ENCODE measurements at places on chromosomes 3 and 15.

DNA sequence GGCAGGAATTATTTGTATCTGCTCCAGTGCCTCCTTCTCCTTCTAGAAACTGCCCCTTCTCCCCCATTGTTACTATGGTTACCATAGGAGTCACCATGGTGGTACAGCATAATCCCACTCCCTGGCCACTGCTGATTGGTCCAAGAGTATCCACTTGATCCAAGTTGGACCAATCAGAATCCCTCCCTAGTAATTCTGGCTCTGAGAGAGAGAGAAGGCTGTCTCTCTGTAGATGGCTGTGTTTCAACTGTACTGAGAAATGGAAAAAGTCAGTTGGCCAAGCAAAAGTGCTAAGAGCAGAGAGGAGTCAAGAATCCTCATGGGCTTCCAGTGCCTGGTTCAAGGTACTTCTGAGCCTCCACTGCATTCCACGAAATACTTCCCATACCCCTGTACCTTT, 120.6 kb upstream of the SPATA12 start:
- DNase-seq = no peak

- no peak for DNase-seq
Measured at GRCh38 chr3:183827809-183828537, 2.6 kb upstream of the MAP6D1 start.

GRCh38 chr3:177199206-177199760, 2.0 kb upstream of the TBL1XR1 start:
- no peak for DNase-seq

DNA sequence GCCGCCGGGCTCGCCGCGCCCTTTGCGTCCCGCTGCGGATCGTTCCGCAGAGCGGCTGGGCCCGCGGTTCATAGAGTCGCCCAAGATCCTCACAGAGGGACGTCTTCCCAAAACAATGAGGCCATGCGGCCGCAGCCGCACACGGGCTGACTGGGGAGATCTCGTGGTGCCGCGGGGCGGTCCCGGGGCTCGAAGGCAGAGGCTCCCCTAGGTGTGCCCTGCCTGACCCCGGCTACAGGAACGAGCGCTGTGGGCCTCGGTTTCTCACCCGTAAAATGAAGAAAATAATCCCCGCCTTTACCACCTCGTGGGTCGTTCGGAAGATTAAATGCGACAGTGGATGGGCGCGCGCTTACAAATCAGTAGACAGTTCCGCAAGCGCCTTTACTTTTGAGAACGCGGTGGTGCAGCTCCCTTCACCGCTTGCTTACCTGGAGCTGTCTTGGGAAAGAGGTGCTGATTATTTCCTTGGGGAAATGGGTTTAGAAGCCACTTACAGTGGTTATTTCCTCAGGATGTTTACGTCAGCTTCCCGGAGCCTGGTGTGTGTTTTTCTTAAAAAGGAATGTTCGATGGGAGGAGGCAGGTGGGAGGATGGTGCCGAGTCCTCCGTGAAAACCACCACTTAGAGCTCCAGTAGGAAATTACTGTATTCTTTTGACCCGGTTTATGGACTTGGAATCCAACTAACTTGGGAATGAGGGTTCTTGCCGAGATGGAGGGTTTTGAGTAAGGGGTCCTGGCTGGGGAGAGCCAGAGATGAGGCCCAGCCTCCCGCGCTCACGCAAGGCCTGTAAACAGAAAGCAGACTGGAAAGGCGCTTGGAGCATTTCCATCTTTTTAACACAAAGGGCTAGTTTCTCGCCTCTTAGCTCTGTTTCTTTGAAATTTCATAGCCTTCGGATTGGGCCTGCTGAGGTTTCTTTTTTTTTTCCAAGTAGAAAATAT, 1.9 kb upstream of the MEX3B start:
- DNase-seq = peak; percentile 24

GRCh38 chr15:89299896-89300295, 34.7 kb downstream of the POLG start:
- no peak for DNase-seq

GRCh38 chr3:127149621-127150310, 43.2 kb upstream of the PRR23E start:
- DNase-seq = no peak

GRCh38 chr15:53000409-53000808, 210.3 kb upstream of the ONECUT1 start:
- no peak for DNase-seq

GRCh38 chr3:32606277-32606676, 35.6 kb upstream of the DYNC1LI1 start:
- no peak for DNase-seq

DNA sequence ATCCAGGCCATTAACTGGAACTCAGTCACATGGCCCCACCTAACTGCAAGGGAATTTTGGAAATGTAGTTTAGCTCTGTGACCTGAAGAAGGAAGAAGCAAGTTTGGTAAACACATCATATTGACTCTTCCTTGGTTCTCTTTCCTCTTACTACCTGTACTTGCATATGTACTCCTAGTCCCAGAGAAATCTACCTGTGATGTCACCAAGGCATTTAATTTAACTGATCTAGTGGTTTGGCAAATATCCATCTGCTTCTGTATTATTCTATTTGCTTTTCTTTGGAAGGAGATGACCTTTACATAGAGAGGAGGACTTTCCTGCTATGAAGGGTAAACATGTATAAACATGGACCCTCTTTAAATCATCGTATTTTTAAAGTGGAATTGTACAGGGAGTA, 150.8 kb downstream of the TMEM108 start:
- DNase-seq = no peak

GRCh38 chr3:188707381-188708288, 464.1 kb upstream of the TPRG1 start:
- no peak for DNase-seq

GRCh38 chr3:31421314-31422048, 111.2 kb upstream of the STT3B start:
- DNase-seq = no peak

DNA sequence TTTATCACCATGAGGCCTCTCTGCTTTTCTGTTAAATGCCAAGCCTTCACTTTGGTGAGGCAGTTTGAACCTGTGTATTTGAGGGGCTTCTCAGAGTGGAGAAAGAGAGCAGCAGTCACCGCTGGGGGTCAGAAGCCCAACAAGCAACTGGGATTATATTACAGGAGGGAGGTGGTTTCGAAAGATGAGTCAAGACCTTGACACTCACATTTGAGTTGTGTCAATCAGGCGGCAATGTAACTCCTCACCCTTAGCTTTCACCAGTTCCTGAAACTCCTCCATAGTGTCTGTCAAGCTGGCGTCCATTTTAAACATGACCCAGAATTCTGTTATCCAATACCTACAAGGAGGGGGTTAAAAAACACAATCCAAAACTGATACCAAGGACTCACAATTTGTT, 46.5 kb downstream of the RASGRP1 start:
- DNase-seq = no peak

DNA sequence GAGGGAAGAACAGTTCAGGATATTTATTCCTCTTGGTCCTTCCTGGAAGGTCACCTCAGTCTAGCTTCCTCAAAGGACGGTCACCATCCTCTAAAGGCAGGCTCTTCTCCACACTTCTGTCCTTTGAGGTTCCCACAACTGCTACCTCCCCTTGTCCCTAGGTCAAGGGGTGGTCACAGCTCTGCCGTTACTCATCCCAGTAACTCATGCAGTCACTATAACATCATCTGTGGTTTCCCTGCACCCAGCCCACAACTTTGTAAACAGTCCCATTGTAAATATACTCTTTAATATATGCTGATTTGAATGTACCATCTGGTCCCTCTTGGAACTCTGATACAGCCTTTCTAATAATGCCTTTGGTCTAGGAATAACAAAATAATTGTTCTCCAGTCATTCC, 887.4 kb downstream of the FHIT start:
- DNase-seq = no peak

DNA sequence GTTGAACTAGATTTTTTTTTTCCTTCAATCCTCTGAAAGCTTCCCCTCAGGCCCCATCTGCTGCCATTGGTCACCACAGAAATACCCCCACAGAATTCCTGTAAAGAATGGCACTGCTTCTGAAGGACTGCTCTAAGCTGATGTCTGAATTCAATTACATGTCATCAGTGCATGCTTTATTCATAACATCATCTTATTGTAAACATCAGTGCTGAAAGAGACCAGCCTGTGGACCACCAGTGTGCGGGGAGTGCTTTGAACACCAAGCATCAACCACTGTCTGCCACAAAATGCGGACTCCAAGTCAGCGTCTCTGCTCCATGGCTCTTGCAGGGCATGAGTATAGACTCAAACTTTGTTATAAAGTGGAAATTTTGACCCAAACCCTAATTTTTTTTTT, 11.6 kb downstream of the PHLDB2 start:
- peak; percentile 66 for DNase-seq

DNA sequence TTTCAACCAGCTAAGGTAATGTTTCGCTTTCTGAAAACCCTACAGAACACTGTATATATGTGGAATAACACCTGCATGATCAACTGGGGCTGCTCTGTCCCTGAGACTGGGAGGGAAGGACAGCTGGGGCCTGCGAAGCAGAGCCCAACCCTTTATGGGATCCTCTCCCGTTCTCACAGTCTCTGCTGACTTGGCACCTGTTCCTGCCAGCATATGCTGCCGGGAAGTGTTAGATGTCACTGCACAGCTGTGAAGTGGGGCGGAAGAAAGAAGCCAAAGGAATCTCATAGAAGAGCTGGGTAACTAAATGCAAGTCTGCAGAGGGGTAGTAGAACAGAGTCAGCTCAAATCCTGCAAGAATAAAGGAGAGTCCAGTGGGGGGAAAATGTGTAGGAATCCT, 29.6 kb downstream of the LRRC3B start:
- no peak for DNase-seq

All from fibroblast of skin of abdomen (primary cell).